ENCODE measurements at places on chromosomes 12 and 14.
A peak's percentile ranks its signal among the peaks of the same experiment; 100 is the strongest.

- DNase-seq = no peak
Observed at GRCh38 chr12:100824476-100824875, 29.9 kb downstream of the ANO4 start.

- no peak for DNase-seq
Observed at GRCh38 chr14:31977001-31977556, 100.0 kb upstream of the ARHGAP5 start.

- DNase-seq = peak; percentile 55
Observed at GRCh38 chr12:49866859-49867569, 24.1 kb upstream of the BCDIN3D start.

GRCh38 chr14:23409475-23409874, 1.4 kb upstream of the MYH6 start:
- no peak for DNase-seq

GRCh38 chr14:100297320-100298300, 8.6 kb downstream of the SLC25A29 start:
- no peak for DNase-seq

GRCh38 chr12:78240827-78241226, 410.1 kb downstream of the NAV3 start:
- DNase-seq = no peak

DNA sequence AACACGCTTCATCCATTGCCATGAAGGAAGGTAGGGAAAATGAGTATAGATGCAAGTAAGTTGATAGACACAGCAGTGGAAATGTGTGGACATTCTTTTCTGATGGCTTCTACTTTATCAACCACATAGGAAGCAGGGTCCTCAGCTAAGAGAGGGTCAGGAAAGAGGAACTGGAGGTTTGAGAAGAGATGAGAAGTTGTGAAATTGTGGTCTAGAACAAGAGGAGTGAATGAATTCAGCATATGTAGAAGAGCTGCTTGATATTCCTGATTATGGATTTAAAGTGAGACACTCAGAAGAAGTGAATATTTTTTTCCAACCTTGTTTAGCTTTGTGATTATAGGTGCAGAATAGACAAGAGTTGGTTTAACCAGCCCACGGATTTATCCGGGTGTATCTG, 128.5 kb downstream of the SLC15A5 start:
- no peak for DNase-seq

GRCh38 chr14:69428289-69428998, 30.0 kb downstream of the SLC39A9 start:
- DNase-seq = no peak

DNA sequence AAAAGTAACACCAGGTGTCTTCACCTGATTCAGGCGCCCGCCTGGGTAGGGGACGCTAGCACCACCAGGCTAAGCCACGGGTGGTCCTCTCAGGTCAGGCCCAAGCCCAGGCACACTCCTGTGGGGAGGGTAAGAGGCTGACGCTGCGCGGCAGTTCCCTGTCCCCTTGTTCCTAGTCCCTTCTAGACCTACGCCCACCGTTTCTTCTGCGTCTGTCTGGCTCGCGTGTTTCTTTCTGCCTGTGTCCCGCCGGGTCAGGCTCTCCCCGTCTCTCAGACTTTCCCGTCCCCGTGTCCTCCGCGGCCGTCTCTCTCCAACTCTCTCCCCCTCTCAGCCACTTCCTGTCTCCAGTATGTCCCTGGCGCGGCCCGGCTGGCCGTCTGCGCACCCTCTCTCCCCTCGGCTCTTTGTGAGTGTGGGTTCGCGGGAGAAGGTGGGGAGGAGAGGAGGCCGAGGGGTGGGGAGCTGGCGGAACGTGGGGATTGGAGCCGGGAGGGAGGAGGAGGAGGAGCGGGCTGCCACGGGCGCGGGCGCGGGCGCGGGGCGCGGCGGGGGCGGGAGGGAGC, 3.1 kb upstream of the TNS2 start:
- peak; percentile 15 for DNase-seq

GRCh38 chr12:123269395-123269892, 2.2 kb downstream of the CDK2AP1 start:
- no peak for DNase-seq

GRCh38 chr14:102580550-102581110, 11.8 kb upstream of the RCOR1 start:
- no peak for DNase-seq

DNA sequence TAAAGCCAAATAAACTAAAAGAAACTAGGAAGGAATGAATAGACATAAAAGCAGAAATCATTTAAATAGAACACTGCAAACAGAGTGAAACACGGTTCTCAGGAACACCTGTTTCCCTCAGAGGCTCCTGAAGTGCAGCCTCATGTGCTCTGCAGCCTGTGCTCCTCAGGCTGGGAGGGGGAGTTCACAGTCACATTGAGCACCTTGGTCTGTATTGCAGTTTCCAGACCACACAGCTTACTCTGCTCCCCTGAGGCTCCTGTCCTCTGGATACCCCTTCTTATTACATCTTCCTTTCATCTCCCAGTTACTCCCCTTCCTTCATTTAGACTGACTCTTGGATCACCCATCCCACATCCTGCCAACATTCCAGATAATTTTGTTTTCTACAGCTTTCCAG, 49.7 kb upstream of the DCD start:
- DNase-seq = no peak

DNA sequence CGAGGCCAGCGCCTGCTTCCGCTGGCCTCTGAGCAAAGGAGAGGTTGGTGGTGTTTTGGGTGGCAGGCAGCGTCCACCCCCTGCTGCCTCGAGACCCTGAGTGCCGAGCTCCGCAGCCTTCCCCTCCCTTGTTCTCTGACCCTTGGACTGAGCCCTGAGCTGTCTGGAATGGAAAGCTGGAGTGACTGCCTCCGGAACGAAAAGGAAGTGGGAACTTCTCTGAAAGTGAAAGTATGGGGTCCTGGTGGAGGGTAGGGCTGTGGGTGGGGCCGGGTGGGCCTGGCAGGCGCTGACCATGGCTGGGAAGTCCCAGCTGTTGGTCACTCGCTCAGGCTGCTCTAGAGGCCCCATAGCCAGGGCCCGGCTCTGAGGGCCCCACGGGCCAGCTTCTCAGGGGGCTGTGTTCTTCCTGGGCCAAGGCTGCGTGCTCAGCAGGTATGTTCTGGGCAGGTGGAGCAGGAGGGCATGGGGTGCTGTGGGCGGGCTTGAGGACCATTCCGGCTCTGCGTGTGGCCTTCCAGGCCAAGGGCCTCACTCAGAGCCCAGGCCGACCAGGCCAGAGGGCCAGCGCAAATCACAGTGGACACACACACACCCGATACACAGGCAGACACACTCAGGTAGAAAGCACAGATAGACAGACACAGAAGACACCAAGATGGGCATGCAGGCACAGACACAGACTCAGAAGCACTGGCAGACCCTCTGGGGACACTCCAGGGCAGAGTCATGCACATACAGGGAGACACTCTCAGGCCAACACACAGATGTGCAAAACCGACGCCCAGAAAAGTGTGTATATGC, at the start of gene EXOC3L4:
EXOC3L4 (plus strand) TSS at position 320 of the 804 bp plus-strand sequence. CDS start 5,495 bp downstream, outside the sequence.
- no peak for DNase-seq

- DNase-seq = no peak
Observed at GRCh38 chr12:4282892-4283511, 9.4 kb downstream of the CCND2 start.
